ENCODE measurements at places on chromosomes 11 and 22.

DNA sequence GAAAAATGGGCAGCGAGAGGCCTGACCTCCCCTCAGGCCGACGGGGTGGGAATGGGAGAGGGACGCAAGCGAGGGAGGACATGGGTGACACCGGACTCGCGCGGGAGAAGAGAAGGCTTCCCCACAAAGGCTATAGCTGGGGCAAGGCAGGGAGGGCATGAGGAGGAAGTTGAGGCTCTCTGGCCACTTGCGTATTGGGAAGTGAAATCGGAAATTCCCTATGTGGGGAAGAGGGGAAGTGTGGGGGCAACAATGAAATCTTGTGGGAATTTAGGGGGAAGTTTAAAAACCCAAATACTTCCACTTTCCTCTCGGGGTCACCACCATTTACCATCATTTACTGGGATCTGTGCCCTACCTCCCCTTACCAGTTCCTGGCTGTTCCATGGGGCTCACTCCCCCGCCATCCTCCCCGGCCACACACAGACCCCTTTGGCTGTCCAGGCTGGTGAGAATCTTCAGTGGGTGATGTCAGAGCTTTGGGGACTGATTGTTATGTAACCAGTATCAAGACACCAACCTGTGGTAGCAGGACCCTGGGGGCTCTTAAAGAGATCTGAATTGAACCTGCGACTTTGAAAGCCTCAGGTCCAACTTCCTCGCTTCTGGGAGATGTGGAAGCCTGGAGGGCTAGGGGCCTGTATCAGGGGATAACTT lies 951 bp upstream of the EHD1 start:
- no peak for DNase-seq

DNA sequence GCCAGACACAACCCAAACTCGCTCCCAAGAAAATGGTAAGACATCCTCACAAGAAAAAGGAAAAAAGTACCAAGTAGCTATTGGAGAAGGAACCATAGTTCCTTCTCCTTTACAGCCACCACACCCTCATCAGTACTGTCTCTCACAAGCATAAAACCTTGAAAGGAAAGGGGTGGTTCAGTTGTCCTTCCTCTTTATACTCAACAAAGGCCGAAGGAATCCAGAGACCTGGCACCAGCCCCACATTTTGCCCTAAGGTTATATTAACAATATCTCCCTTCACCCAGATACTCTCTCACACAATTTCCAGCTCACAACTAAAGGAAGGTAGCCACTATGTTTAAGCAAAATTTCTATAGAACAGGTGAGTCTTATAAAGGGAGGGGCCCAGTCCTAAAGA lies 8.5 kb downstream of the FHIP1B start:
- DNase-seq: no peak

- DNase-seq: no peak
Observed at GRCh38 chr11:107834995-107835394, 23.6 kb downstream of the SLC35F2 start.

DNA sequence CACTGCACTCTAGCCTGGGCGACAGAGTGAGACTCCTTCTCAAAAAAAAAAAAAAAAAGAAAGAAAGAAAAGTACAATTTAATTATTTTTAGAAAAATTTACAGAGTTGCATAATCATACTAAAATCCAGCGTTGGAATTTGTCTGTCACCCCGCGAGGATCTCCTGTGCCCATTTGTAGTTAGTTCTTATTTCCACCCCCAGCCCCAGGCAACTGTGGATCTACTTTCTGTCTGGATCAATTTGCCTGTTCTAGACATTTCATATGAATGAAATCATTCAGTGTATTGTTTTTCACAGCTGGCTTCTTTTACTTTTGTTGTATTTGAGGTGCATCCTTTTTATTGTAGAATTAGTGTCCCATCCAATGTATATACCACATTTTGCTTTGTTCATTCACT lies 102.6 kb upstream of the RASSF10 start:
- DNase-seq: no peak

- no peak for DNase-seq
Observed at GRCh38 chr22:39543095-39543494, 10.5 kb upstream of the RPS19BP1 start.

DNA sequence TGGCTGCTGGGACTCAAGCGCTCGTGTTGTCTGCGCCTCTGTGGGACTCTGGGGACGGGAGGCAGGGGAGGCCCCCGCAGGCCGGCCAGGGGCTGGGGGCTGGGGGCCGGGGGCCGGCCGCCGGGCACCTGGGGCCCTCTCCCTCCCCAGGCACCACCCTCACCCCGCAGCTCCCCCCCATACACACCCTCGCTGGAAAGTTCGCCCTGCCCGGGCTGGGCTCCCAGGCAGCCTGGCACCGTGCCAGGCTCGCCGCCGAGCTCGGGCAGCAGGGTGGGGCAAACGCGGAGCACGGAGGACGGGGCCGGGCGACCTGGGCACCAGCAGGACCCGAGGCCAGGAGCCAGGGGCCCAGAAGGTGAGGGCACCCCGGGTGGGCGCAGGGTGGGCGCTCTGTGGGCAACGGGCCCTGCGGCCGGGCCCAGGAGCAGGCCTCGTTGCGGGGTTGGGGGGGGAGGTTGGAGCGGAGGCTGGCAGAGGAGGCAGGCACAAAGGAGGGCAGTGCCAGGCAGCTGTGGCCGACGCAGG lies 76.7 kb upstream of the WNT7B start:
- DNase-seq: no peak

DNA sequence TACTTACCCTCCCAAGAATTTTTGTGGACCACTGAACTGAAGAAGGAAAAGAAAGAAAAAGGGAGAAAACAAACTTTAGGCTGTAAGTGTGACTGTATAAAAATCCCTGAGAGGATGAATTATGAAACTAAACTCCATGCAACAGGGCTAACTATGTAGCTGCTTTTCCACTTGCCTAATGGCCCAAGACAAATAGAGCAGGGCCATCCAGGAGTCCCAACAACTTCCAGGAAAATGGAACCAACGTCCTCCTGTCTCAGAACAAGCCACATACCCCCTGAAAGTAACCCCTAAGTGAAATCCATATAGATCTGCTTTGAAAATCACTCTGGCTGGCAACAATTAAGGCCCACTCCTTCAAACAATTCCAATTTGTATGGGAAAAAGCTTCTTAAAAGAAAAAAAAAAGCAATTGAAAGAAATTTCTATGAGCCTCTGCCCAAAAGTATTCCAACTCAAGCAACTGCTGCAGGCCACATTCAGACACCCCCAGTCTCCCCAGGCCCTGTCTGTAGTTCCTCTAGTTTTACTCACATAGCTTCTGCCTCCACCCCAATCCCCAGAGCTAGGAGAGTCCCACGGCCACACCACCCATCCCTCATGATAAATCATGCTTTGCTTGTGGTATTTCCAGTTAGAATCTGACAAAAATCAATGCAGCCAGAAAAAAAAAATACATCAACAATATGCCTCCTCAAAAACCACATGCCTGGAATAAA lies 12.7 kb downstream of the RBFOX2 start:
- no peak for DNase-seq

- no peak for DNase-seq
Observed at GRCh38 chr11:28581286-28582242, 473.4 kb downstream of the METTL15 start.

DNA sequence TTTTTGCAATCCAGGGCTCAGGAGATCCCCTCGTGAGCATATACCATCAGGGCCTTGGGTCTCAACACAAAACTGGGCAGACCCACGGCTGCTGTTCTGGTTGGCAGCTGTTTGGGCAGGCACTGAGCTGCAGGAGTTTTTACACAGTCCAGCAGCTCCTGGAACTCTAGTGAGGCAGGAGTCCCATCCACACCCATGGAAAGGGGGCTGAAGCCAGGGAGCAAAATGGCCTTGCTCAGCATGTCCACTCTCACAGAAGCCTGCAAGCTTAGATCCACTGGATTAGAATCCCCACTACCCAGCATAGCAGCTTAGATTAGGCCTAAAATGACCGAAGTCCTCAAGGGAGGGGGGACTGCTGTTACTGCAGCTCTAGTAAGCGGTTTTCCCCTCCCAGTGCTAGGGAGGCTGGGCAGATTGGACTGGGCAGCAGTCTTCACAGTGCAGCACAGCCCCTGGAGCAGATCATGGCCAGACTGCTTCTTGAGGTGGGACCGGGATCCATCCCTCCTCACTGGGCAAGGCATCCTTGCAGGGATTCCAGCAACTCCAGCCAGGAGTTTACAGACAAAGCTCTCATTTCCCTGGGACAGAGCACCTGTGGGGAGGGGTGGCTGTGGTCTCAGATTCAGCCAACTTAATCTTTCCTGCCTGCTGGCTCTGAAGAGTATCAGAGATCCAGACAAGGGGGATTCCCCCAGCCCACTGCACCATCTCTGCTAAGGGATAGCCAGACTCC lies 36.4 kb upstream of the CARD16 start:
- DNase-seq: no peak

DNA sequence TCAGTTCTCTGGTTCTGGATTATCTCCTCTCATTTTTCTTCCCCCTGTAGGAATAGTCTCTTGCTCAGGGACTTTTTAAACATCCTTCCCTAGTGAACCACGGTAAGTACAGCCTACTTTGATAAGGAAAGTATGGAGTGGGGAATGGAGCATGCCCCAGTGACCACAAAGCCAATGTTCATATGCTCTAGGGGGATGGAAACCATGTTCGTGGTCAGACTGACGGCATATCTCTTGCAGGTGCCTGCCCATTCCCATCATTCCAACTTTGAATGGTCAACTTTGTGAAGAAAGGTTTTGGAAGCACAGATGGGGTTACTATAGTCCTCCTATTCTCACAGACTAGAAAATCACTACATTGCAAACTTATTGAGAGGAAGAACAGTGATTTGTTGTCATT lies 332.5 kb upstream of the NCAM1 start:
- no peak for DNase-seq

DNA sequence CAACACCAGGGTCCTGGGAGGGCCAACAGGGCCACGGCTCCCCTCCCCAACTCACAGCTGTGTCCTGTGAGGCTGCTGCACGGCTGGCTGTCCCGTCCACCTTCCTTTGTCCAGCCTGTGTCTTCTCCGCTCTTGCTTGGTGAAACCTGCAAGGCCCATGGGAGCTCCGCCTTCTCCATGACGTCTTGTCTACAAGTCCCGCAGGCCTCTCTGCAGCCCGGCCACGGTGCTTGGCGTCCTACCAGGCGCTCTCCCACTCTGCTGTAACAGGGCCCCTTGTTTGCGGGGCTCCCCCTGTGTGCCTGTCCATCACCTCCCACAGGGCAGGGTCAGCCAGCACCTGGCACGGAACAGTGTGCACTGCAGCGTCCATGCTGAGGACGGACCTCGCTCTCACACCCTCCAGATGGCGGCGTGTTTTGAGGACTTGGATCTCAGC lies 866.8 kb downstream of the TBC1D22A start:
- no peak for DNase-seq

GRCh38 chr11:84566671-84567070 lies 1060.5 kb downstream of the DLG2 start:
- DNase-seq: no peak

- no peak for DNase-seq
Observed at GRCh38 chr11:40188848-40189247, 1270.6 kb downstream of the LRRC4C start.

DNA sequence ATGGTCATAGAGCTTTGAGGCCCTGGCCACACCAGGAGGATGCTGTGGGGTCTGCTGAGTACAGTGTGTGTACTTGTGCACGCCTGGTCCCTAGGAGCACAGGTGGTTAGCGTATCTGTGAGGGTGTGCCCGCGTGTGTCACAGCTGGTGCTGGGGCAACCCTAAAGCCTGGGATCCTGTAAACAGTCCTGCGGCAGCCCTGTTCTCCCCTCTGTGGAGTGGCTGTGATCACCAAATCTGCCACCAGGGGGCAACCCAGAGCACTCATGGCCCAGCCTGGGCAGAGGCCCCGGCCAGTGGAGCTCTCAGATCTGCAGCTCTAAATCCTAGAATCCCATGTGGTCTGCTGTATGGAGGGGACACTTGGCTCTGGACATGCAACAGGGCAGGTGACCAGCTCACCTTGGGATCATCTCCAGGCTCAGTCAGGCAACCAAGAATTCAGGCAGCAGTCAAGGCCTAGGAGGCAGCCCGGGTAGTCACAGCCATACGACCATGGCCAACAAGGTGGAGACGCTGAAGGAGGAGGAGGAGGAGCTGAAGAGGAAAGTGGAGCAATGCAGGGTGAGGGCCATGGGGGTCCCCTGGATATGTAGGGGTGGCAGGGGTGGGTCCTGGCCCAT lies 3.9 kb downstream of the SH3BP1 start:
- peak; percentile 78 for DNase-seq

DNA sequence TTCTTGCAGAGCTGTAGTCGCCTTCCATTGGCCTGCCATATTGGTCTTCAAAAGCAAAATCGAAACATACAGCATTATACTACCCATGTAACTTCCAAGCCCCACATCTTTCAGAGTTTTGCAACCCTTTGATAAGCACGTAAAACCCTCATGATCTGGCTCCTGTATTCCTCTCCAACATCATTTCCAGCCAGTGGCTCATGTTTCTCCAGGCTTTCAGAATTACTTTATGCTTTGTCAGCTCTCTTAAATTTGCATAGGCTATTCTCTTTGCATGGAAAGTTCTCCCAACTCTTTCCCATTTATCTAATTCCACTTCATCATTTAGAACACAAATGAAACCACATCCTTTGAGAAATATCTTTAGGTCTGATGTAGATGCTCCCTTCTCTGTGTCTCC lies 67.8 kb upstream of the DDI1 start:
- no peak for DNase-seq

- no peak for DNase-seq
Observed at GRCh38 chr11:87454241-87454640, 416.5 kb downstream of the TMEM135 start.

DNA sequence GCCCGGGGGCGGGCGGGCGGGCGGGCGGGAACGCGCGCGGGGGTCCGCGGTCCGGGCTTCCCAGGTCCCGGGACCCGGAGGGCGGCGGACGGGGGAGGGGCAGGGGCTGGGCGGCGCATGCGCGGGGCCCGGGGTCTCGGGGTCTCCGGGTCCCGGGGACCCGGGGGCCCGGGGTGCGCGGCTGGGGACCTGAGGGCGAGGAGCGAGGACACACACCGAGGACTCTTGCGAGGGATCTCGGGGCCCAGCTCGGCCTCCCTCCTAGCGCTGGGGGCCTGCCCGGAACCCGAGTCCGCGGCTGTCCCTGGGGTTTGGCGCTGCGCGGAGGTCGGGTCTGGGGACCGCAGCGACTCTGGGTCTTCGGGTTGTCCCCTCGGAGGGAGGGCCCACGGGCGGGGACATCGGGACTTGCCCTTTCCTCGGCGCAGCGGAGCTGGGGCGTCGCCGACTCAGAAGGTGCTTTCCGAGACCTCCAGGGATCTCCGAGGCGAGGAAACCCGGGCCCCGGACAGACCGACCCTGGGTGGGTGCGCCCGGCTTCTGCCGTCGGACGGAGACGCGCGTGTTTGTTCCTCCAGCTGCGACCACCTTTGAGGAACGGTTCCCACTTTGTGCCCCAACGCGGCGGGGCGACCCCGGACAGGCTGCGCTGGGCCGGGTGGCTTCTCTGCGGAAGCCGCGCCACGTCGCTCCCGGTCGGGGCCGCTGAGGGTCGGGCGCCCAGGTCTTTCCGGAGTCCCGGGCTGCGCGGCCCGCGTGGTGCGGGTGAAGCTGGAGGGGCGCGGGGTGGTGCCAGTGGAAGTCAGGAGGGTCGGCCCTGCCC lies 540 bp downstream of the PPARA start:
- DNase-seq: no peak

Data from stimulated activated CD4-positive, alpha-beta T cell treated with anti-CD3 and anti-CD28 coated beads, Interleukin-1b, Interleukin-23, amount 100 ng/mL, for 1 hour (primary cell).